ENCODE measurements at places on chromosomes 3 and 15. TPM values are rescaled to one million over a fixed set of nuclear protein-coding genes. Genes with fewer than 3 reads are reported as not detected.

The PLA2G4E gene
- total RNA-seq, result not detected

DNA sequence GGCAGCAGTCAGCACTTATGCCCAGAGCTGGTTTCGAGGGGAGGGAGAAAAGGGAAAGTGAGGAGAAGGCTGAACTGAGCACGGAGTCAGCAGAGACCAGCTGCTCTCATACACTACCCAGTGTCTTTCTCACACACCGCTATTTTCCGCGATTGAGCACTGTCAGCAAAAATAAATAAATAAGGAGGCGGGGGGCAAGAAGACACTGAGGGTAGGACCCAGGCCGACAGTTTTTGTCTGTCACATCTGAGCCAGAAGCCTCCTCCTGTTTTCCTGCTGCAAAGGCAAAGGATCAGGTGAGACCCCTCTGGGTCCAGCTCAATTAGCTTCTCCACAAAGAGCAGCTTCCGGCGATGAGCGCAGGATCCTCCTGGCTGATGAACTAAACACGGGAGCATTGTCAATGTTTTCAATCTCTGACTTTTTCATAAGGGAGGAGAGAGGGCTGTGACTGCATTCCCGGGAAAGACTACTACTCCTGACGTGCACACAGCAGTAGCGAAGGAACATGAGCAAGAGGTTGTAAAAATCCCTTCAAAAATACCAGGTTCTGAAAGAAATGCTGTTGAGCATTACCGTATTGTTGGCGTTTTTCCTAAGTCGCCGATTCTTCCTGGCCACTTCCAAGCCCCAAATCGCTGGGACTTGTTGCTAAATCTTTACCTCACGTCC is 1.3 kb downstream of the FRMD5 start:
- H3K4me3 ChIP-seq, result peak overlapping the region; percentile 86
- no peaks in the 10 kb centered on the region for H3K36me3 ChIP-seq
- peaks cover 49% of the 10 kb centered on the region for H3K27me3 ChIP-seq
- H3K4me1 ChIP-seq, result peaks cover 16% of the 10 kb centered on the region

DNA sequence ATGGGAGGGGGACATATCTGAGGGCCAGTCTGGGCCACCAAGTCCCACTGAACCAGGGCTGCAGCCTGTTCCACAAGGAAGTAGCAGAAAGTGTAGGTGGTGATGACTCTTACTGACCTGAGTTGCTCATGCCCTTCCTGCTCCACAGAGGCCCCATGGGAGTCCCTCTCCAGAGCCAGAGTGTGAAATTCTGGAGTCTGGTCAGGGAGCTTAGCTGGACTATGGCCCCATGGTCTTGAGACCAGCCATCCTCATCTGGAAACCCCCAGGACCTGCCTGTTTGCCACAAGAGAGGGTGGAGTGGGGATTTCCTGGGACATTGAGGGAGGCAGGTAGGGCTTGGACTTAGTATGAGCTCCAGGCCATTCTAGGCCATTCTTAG is 3.0 kb downstream of the SPINT1 start:
- peaks cover 44% of the 10 kb centered on the region for H3K4me1 ChIP-seq
- H3K36me3 ChIP-seq, result peaks cover 9% of the 10 kb centered on the region
- H3K27ac ChIP-seq, result peak overlapping the region; percentile 98
- DNase-seq, result no peak

DNA sequence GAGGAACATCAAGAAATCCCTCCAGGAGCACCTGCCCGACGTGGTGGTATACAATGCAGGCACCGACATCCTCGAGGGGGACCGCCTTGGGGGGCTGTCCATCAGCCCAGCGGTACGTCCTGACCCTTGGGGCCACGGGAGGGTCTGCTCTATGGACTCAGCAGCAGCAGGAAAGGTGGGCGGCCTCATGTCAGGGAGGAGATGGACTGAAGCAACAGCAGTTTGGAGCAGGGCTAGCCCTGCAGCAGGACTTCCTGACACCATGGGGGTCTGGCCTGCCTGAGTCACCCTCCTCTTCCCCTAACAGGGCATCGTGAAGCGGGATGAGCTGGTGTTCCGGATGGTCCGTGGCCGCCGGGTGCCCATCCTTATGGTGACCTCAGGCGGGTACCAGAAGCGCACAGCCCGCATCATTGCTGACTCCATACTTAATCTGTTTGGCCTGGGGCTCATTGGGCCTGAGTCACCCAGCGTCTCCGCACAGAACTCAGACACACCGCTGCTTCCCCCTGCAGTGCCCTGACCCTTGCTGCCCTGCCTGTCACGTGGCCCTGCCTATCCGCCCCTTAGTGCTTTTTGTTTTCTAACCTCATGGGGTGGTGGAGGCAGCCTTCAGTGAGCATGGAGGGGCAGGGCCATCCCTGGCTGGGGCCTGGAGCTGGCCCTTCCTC is 24.2 kb downstream of the HDAC11 start:
- no peak overlapping the region for H3K27ac ChIP-seq
- H3K4me3 ChIP-seq, result no peak overlapping the region
- H3K36me3 ChIP-seq, result peaks cover 3% of the 10 kb centered on the region
- no peak for DNase-seq

DNA sequence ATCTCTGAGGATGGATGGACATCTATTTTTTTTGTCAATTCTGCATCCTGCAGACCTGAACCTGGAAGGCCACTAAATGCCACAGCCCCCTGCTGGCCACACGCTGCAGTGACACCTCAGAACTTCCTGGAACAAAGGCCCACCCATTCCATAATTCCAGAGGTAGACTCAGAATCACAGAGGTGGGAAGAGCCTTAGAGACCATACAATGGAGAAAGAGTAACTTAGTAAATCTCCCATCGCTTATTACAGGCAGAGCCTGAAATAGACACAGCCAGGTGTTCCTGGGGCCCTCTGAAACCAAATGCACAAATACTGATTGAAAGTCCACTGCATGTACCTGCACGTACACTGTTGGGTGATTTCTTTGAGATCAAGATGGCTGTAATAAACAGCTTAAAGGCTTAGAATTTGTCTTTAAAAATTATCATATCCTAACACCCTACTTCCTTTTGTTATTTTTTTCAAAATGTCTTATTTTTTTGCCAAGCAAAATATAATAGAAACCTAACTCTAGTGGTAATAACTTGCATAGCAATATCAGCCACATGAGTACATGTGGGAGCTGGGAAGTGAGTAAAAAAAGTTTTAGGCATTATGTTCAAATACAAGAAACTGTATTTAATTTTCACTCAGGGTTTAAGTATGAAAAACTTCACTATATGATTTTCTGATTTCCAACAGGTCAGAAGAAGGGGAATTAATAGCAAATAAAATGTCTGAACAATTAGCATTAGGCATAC is 62.7 kb downstream of the EOMES start:
- H3K27me3 ChIP-seq, result no peaks in the 10 kb centered on the region
- no peaks in the 10 kb centered on the region for H3K4me1 ChIP-seq
- no peak for DNase-seq

DNA sequence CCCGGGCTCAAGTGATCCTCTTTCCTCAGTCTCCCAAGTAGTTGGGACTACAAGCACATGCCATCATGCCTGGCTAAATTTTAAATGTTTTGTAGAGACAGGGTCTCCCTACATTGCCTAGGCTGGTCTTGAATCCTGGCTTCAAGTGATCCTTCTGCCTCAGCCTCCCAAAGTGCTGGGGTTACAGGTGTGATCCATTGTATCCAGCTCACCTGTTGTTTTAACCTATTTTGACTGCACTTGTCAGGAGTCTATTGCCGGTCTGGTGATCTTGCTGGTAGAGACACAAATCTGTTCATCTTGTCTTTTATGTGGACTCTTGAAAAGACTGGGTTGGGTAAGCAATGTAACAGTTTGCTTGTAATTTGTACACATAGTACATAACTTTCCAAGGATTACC is 7.9 kb downstream of the IREB2 start:
- peaks cover 36% of the 10 kb centered on the region for H3K4me1 ChIP-seq
- no peaks in the 10 kb centered on the region for H3K27me3 ChIP-seq
- H3K27ac ChIP-seq, result no peak overlapping the region
- DNase-seq, result no peak

The SEMA6D gene
- total RNA-seq, result 52.0 TPM

DNA sequence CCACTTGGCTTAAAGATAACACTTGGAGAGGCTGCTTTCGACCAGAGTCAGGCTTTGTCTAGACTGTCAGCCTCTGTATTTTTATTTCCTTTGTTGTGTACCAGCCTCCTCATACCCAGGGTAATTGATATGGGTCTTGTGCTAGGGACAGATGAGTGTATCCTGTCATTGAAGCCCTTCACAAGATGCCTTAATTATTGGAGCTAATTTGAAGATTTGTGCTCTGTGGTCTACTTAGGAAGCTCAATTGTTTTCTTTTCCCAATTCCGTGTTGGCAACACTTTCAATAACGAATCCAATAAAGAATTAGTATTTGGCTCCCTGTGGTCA is 60.5 kb upstream of the DPH6 start:
- peaks cover 24% of the 10 kb centered on the region for H3K36me3 ChIP-seq
- peaks cover 15% of the 10 kb centered on the region for H3K4me1 ChIP-seq
- DNase-seq, result no peak
- no peaks in the 10 kb centered on the region for H3K27me3 ChIP-seq

GRCh38 chr3:68055215-68055614 is 400.8 kb upstream of the SUCLG2 start:
- H3K36me3 ChIP-seq, result no peaks in the 10 kb centered on the region
- H3K4me1 ChIP-seq, result peaks cover 10% of the 10 kb centered on the region
- no peak overlapping the region for H3K27ac ChIP-seq
- peaks cover 10% of the 10 kb centered on the region for H3K27me3 ChIP-seq

DNA sequence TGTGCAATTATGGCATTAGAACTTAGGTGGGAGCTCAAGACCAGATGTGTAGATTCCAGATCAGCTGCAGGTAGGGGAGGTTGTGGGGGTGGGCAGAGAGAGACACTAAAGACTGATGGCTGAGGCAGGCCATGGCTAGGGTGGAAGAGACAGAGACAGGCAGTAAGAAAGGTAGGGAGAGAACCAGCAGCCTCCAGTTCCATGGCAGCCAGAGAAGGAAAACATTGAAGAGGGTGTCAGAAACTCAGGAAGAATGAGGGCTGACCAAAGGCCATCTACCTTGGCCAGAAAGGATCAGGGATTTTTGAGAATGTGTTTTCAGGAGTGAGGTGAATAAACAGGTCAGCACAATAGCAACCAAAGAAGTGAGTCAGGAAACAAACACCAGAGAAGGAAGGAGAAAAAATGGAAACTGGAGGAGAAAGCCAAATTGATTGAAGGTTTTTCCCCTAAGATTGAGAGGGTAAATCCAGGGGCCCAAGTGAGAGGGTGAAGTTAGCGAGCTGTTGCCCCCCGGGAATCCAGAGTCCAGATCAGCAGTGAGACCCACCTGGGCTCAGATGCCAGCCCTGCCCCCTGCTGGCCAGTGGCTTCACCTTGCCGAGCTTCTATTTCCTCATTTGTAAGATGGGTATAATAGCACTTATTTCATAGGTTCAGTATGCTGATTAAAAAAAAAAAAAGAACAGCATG is 41.0 kb downstream of the ABHD2 start:
- no peak overlapping the region for H3K27ac ChIP-seq
- no peaks in the 10 kb centered on the region for H3K4me1 ChIP-seq
- no peaks in the 10 kb centered on the region for H3K27me3 ChIP-seq
- DNase-seq, result no peak

GRCh38 chr3:79285380-79285779 is 482.4 kb downstream of the ROBO1 start:
- H3K27me3 ChIP-seq, result no peaks in the 10 kb centered on the region
- no peak overlapping the region for H3K4me3 ChIP-seq
- DNase-seq, result no peak

The COLQ gene
- total RNA-seq, result 10.0 TPM

DNA sequence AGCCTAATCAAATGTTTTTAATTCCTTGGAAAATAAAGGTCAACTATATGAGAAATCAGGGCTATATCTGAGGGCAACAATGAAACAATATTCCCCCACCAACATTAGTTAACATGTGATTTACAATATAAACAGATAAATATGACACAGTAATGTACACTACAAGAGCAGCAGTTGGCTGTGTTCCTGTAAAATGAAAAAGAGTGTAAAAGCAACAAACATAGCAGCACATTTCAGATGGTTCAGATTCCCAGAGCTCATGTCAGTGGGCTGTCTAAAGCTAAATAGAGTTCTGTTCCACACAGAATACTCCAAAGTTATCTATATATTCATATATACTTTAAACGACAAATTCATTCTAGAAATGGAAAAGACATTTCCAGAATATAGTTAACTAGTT is 42.6 kb downstream of the ANKRD28 start:
- DNase-seq, result no peak
- no peak overlapping the region for H3K27ac ChIP-seq
- no peak overlapping the region for H3K4me3 ChIP-seq
- peaks cover 10% of the 10 kb centered on the region for H3K36me3 ChIP-seq
- no peaks in the 10 kb centered on the region for H3K4me1 ChIP-seq
- no peaks in the 10 kb centered on the region for H3K27me3 ChIP-seq

DNA sequence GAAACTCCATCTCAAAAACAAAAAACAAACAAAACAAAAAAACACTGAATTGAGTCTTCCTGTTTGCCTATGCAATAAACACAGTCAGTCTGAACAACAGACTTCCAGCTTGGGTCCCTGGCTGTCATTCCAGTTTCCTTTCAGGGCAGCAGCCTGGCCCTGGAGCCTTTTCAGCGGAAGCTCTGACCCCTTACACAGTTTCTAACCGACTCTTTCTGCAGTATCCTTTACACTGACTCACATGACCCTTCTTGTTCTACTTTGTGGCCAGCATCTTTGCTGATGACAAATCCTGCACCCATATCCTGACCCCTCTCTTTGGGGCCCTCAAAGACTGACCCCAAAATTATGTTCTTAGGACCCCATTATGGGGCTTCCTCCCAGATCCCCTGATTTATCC is 38.3 kb upstream of the INO80 start:
- no peak overlapping the region for H3K27ac ChIP-seq
- H3K36me3 ChIP-seq, result no peaks in the 10 kb centered on the region
- H3K4me3 ChIP-seq, result no peak overlapping the region

DNA sequence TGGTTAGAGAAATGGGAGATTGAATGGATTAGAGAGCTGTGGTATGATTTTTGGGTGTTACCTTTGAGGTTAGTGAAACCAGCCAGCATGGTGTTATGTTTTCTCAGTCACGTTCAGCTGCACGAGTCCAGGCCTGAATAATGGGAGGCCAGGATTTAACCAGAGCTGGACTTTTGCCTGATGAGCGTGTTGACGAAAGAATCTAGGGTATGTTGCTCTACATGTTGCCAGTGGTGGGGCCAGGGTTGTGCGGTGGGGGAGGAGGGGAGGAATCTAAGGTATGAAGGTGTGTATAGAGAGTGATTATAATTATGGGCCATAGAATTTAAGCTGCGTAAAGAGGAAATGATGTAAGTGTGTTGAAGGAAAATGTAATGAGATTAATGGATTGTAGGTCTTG is 22.8 kb downstream of the MINDY2 start:
- no peaks in the 10 kb centered on the region for H3K27me3 ChIP-seq
- peak overlapping the region; percentile 96 for H3K27ac ChIP-seq
- peak overlapping the region; percentile 0 for H3K4me3 ChIP-seq

- H3K36me3 ChIP-seq, result peaks cover 2% of the 10 kb centered on the region
- H3K27me3 ChIP-seq, result no peaks in the 10 kb centered on the region
- H3K4me3 ChIP-seq, result no peak overlapping the region
Observed at GRCh38 chr3:111428301-111428700, 113.7 kb upstream of the CD96 start.

The SPINK8 gene
- not detected for total RNA-seq

DNA sequence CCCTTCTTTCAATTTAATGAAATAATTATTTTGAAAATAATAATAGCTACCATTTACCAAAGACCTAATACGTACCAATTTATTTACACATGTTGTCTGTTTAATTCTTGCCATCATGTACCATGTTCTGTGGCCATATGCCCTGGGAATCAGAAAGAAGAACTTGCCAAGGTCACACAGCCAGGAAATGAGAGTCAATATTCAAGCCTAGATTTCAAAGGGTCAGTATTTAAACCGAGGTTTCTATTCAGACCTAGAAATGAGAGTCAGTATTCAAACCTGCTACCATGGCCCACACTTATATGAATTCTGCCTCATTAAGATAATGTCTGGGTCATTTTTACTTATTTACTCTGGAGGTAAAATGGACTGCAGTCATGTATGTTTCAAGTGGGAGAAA is 103.6 kb upstream of the TBL1XR1 start:
- H3K27ac ChIP-seq, result no peak overlapping the region
- no peaks in the 10 kb centered on the region for H3K27me3 ChIP-seq
- no peak overlapping the region for H3K4me3 ChIP-seq
- H3K36me3 ChIP-seq, result no peaks in the 10 kb centered on the region

Measured in mesothelial cell of epicardium (in vitro differentiated cells).